ENCODE measurements at places on chromosomes 1 and 21.

- DNase-seq = no peak
Observed at GRCh38 chr1:243487649-243488227, 231.9 kb downstream of the SDCCAG8 start.

DNA sequence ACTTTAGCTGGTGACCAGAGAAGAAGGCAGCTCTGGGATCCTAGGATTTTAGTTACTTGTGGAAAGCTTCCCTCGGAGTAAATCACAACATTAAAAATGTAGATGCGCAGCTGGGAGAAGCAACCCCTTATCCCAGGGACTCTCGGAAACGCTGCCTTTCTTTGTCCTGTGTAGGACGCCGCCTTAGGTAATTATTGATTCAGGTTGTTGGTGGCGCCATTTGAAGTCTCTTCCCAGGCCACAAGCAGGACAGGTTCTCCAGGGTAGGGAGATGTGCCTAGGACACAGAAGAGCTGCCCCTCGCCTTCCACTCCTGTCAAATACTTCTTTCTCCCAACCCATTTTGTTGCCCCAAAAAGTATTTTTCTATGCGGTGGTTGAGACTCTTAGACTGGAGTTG lies 10.3 kb downstream of the SLC37A1 start:
- no peak for DNase-seq

- DNase-seq = no peak
Observed at GRCh38 chr1:156980551-156980950, 60.1 kb downstream of the LRRC71 start.

DNA sequence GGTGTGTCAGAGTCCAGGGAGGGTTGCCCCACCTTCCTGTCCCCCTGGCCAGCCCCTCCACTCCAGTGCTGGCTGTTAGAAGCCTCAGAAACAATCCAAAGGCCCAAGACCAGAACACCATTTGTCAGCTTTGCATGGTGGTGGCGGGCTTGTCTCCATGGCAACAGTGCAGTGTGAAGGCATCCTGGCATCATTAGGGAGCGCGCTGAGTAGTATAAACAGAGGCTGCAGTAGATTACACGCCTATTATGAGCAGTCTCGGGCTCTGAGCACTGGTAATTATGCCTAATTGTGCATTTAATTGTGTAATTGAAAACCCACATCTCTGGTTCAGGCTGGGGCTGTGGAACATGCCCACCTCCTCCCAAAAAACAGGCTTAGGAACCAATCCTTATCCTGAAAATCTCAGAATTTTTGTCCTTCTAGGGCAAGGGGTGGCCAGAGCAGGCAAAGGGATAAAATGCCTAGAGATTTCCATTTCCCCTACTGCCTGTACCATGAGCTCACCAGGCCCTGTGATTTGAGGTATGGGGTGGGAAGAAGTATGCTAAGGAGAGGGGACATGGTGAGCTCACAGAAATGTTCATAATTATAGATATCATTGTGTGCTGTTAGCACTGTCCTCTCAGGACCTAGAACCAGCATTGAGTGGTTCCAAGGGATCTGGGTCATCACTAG lies 11.7 kb downstream of the NKAIN1 start:
- no peak for DNase-seq

DNA sequence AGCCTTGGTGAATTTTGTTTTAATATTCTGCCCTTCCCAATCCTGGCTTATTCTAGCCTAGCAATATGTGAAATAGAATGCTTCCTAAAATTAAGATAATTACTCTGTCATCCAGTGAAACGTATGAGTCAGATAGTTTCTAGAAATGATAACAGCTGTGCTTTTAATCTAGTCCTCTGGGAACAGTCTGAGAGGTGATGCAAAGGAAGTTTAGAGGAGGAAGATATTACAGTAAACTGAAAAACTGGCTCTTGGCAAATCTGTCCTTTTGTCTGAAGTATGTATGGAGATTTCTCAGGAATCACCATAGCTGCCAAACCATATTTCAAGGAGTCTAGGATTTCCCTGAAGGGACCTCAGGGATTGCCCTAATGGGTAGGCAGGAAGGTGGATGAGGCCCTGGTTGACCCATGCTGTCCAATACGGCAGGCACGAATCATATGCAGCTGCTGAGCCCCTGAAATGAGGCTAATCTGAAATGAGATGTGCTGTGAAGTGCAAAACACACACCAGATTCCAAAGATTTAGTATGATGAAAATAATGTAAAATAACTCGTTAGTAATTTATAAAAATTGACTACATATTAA lies 70.8 kb upstream of the LBR start:
- DNase-seq = no peak

DNA sequence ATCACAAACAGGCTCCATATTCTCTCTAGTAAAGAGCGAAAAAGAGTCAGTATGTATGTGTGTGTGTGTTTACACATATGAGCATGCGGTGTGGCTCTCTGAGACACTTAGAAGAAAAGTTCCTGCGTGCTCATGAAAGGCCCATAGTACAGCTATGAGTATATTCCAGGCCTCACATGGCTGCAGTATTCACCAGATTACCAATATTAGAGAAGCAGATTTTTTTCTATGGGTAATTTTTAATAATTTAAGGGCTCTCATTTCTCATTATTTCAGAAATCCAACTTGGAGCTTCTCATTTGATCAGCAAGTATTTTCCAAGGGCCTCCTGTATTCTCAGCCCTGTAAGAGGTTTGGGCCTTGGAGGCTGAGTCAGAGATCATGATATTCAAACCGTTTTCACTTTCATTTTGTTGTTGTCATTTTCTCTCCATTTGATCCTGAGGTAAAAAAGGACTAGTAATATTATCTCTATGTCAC lies 232.9 kb upstream of the SGIP1 start:
- no peak for DNase-seq

- DNase-seq = no peak
Observed at GRCh38 chr1:2643414-2644077, 10.7 kb upstream of the MMEL1 start.

DNA sequence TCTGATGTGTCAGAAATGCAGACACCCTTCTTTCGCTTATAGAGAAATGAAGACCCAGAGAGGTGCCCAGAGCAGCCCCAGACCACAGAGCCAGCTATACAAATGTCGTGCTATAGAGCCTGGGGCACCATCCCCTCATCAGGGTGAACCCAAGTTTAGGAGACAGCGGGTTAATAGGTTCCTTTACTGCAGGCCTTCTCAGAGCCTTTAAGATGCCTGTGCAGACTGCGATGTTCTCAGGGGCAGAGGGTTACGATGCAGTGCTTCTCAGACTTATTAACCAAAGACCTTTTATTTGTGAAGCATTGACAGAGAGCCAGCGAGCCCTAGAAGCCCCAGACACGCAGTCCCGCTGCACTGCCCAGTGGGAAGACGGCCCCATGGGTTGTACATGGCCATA lies 46.9 kb downstream of the STPG1 start:
- DNase-seq = no peak

- DNase-seq = no peak
Observed at GRCh38 chr21:33025106-33025488, 638 bp upstream of the OLIG2 start.

DNA sequence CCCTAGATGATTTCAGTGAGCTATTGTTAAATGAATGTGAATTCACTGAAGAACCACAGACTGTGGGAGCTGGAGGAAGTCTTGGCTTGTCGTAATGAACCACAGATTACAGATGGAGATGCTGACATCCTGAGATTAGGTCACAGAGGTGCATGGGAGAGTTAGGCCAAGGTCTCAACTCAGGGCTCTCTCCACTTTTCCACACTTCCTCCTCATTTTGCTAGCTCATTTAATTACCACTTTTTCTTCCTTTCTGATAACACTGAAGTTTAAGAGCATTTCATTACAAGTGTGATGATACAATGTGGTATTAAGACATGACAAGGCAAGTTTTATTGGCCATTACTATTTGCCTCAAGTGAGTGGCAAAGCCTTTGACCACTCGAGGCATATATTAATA lies 30.8 kb downstream of the ST6GALNAC3 start:
- DNase-seq = no peak

DNA sequence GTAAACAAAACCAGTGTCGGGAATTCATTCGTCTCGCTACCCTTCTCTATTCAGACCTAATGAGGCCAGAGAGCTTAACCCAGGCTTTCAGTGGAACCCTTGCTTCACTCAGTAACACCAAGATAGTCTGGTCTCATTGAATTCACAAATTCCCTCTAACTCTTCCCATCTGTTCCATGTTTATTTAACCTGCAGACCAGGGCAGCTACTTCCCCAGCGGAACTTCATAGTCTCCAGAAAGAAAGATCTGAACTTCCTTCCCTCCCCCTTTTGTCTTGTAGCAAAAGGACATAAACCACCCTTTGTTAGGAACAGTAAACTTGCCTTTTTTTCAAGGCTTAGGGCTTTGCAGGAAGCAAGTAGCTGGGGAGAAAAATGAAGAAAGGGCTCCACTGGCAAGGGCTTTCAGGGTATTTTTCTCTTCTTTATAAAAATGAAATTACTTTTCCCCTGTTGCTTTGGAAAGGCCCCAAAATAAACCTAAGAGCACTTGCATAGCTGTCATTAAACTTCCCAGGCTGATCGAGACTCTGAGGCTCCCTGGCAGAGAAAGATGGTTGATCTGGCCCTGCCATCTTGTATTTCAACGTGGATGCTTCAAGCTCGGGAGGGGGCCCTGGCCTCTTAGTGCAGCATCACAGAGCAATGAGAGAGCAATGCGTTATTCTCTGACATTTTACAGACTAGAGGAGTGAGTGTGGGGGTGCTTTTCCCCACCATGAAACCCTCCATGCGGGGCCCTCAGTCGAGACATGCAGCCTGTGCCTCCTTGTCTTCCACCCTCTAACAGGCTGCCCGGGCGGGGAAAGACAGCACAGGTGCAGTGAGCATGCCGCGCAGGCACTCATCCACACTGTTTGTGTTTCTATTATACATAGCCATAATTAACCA lies 30.0 kb downstream of the MIS18A start:
- DNase-seq = no peak

GRCh38 chr1:207965392-207966387 lies 54.8 kb upstream of the CD34 start:
- DNase-seq = no peak

- no peak for DNase-seq
Observed at GRCh38 chr1:150931773-150932172, 5.6 kb downstream of the SETDB1 start.

GRCh38 chr1:244346972-244347618 lies 104.6 kb downstream of the ADSS2 start:
- DNase-seq = no peak

DNA sequence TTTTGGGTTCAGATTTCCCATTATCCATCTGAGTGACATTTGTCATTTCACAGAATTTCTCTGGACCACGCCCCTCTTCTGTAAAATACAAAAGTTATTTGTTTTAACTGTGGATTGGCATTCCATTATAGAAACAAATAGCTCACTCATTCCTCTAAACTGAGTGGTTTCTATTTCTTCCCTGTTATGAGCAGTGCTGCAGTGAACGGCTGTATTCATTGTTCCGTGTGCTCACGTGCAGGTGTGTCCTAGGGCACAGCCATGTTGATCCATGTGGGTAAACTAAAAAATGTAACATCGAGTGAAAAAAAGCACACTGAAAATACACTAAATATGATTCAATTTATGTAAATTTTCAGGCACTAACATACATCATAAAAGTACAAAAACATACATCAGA lies 27.0 kb upstream of the IL12RB2 start:
- no peak for DNase-seq

DNA sequence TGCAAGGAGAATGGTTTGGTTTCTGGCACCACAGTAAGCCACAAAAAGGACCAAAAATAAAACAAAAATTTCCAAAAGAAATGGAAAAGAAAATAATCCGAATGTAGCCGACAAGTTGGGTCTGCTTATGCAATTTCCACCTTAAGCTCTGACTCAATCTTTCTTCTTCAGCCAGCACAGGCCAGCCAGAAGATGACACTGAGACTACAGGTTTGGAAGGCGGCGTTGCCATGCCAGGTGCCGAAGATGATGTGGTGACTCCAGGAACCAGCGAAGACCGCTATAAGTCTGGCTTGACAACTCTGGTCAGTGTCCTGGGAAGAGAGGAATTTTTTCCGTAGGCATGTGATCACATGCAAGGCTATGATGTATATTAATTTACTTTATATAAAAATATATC lies 23.4 kb downstream of the PDPN start:
- no peak for DNase-seq

- DNase-seq = no peak
Observed at GRCh38 chr1:109530457-109531087, 9.1 kb upstream of the GPR61 start.

- no peak for DNase-seq
Observed at GRCh38 chr1:29033829-29034466, 89.8 kb downstream of the TMEM200B start.

- no peak for DNase-seq
Observed at GRCh38 chr1:216765346-216766300, 42.4 kb upstream of the ESRRG start.

- no peak for DNase-seq
Observed at GRCh38 chr21:19608101-19608621, 1204.6 kb upstream of the TMPRSS15 start.

- DNase-seq = no peak
Observed at GRCh38 chr1:19802269-19802668, 2.6 kb upstream of the TMCO4 start.

- DNase-seq = no peak
Observed at GRCh38 chr1:86153836-86154235, 2.7 kb downstream of the COL24A1 start.

- no peak for DNase-seq
Observed at GRCh38 chr1:31781756-31782371, 17.7 kb upstream of the ADGRB2 start.

DNA sequence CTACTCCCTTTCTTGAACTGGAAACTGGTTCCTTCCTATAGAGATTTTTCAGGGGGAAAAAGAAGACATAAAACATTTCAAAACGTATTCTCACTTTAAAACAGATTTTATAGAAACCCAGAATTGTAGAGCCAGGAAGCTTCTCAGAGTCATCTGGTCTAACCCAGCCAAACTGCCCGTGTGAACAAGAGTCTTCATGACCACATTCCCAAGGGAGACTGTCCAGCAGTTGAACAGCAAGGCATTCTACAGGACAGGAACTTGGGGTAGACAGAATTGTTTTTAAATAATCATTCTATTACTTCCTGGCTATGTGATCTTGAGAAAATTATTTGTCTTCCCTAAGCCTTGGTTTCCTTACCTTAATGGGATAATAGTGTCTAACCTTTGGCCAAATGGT lies 163.5 kb upstream of the IVNS1ABP start:
- no peak for DNase-seq

GRCh38 chr1:50710099-50710498 lies 250.0 kb downstream of the FAF1 start:
- no peak for DNase-seq

GRCh38 chr1:153370146-153370545 lies 5.3 kb downstream of the S100A12 start:
- DNase-seq = no peak

DNA sequence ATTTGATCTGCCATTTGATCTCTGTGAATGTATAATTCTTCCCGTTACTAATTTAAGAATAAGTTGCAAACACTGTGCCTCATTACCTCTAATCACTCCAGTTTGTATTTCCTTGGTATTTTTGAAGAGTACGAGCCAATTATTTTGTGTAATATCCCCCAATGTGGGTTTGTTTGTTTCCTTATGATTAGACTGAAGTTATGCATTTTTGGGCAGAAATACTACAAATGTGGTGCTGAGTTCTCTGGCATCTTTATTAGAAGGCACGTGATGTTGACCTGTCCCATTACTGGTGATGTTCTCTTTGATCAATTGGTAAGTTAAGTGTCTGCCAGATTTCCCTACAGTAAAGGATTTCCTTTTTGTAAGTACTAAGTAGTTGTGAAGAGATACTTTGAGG lies 10.3 kb downstream of the MIXL1 start:
- no peak for DNase-seq

GRCh38 chr1:39164256-39164655 lies 40.2 kb upstream of the MACF1 start:
- DNase-seq = no peak

- no peak for DNase-seq
Observed at GRCh38 chr1:200298242-200298641, 111.6 kb downstream of the ZNF281 start.

- no peak for DNase-seq
Observed at GRCh38 chr1:234509457-234510328, 30.7 kb upstream of the TARBP1 start.
